A549 (cell line): ENCODE measurements at places on chromosomes 6 and 20.

DNA sequence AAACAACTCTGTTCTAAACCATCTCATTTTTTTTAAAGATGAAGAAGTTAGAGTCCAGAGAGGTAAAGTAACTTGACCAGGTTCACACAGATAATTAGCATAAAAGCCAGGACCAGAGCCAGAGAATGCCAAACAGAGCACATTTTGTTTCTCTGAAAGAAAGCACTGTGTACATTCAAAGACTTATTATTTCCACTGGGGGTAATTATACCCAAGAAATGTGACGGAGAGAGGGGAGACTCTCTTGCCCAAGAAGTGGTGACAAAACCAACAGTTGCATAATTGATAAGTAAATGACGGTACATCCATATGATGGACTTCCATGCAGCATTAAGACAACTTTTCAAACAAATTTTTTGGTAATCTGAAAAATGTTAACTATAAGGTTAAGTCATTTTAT is 111.6 kb downstream of the RTN4IP1 start:
- no peak for DNase-seq

GRCh38 chr6:24385536-24386269 is 17.0 kb upstream of the MRS2 start:
- peak; percentile 53 for DNase-seq

DNA sequence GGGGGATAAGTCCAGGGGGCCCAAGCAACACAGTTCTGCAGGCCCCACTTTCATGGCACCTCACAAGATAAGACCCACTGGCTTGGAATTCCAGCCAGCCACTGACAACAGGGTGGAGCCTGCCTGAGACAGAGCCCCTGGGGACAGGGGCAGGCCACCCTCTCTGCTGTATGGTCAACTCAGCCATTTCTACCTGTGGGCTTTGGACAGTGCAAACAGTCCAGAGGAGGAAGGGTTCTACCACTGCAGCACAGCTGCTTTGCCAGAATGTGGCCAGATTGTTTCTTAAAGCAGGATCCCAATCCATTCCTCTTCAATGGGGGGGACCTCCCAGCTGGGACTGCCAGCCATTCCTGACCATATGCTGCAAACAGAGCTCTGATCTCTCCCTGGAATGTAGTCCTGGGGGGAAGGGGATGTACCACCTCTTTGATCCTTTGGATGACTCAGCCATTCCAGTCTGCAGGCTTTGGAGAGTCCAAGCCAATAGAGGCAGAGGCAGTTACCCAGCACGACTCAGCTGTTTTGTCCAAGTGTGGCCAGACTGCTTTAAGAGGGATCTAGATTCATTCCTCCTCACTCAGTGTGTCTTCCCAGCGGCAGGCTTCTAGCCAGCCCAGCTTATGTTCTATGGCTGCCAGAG is 842.2 kb downstream of the EPHA7 start:
- no peak for DNase-seq

DNA sequence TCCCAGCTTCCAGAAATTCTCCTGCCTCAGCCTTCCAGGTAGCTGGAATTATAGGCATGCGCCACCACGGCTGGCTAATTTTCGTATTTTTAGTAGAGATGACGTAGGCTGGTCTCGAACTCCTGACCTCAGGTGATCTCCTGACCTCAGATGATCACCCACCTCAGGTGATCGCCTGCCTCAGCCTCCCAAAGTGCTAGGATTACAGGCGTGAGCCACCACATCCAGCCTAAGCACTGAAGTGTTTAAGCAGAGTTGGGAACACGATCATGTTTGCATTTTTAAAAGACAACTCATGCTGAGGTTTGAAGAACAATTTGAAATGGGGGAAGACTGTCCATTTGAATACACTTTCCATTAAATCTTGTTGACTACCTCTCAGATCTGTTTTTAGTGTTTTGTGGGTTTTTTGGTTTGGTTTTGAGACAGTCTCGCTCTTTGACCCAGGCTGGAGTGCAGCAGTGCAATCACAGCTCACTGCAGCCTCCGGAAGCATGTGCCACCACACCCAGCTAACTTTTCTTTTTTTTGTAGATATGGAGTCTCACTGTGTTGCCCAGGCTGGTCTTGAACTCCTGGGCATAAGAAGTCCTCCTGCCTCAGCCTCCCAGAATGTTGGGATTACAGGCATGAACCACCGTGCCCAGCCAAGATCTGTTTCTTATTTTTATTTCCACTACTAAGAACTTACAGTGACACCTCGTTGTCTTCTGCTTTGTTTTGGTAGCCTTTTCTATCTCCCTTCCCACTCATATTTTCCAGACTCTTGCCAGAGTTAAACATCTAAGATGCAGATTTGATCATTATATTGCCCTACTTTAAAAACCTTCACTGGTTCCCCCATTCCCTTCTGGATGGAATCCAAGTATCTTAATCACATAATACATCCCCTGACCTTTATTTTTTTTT is 5.5 kb downstream of the CASP8AP2 start:
- no peak for DNase-seq

- DNase-seq, result no peak
These were observed 26.9 kb downstream of the TFAP2B start for GRCh38 chr6:50845499-50846143.

DNA sequence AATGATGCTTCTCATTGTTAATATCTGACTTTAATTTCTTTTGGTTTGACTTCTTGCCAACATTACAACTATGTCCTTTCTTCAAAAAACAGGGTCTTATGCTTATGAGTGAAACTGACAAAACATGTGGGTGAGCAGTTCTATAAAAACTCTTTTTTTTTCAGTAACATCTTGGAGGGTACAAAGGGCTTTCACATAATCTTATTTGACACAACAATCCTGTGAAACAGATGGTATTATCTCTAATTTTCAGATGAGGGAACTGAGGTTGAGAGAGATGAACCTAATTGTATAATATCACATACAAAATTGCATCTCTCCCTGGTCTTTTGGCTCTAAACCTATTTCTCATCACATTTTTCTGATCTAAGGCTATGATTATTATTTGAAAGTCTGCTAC is 38.3 kb downstream of the MAPK14 start:
- DNase-seq, result no peak

DNA sequence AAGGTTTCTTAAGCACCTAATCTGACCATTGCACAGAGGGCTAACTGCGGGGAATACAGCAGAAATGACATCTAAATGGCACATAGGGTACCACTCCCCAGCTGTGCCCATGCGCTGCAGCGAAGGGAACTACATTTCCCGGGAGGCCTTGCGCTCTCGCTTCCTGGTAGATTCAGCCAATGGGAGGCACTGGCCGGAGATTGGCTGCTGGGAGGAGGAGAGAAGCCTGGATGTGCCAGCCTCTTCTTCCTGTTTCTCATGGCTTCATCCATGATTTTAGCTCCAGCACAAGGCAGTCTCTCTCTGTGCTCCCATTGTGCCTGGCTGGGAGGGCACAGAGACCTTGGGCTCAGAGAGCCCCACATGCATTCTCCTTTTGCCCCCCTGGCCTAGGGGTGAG is 101.7 kb upstream of the FOXA2 start:
- DNase-seq, result peak; percentile 83

DNA sequence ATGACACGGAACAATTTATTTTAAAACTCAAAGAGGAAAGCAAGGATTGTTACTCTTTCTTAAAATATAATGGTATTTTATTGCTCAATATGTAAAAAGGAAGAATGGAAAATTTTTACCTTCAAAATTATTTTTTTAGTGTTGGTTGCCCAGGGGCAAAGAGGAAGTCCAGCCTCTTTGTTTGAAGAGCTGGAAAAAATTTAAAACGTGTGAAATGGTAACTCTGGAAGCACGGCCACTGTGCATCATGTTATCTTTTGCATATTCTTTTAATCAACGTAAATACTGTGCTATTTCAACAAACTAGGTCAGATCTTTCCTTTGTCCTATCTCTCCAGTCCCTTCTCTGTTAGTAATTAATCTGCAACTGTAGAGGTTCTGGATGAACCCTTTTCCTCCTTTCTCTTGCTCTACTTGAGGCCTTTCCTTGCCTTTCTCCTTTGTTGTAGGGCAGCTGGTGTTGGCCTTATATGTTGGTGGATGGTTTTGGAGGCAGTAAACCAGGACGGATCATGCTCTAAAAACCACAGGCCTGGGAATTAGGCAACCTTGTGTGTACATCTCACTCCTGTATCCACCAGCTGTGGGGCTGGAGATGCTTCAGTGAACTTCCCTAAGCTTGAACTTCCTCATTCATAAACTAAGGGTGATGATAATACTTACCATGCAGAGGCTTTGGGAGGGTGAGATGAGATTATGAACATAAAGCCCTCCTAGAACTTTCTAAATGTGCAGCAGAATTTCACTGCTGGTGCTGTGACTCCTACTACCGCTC is 143.3 kb downstream of the PRL start:
- no peak for DNase-seq

- DNase-seq, result no peak
These were observed 109.9 kb downstream of the GFRAL start for GRCh38 chr6:55437141-55437540.

GRCh38 chr6:42117843-42118161 is 24.6 kb downstream of the C6orf132 start:
- no peak for DNase-seq

- peak; percentile 30 for DNase-seq
These were observed 8.9 kb upstream of the TAAR5 start for GRCh38 chr6:132598473-132598872.

- no peak for DNase-seq
These were observed 621.9 kb upstream of the GJE1 start for GRCh38 chr6:141510803-141511202.

GRCh38 chr6:5670811-5671561 is 335.7 kb downstream of the NRN1 start:
- DNase-seq, result no peak

DNA sequence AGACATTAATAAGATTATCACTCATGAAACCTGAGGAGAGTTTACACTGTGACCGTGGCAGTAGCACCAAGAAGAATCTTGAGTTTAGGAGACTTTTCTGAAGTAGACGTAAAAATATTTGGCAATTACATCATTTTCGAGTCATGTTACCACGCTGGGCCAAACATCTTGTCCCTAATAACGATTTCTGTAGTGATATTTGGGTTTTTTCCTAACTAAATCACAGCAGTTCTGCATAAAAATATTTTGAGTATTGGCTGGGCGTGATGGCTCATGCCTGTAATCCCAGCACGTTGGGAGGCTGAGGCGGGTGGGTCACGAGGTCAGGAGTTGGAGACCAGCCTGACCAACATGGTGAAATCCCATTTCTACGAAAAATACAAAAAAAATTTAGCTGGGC is 262.4 kb downstream of the PHF3 start:
- no peak for DNase-seq

GRCh38 chr6:41348934-41349333 is 13.5 kb downstream of the NCR2 start:
- DNase-seq, result no peak

DNA sequence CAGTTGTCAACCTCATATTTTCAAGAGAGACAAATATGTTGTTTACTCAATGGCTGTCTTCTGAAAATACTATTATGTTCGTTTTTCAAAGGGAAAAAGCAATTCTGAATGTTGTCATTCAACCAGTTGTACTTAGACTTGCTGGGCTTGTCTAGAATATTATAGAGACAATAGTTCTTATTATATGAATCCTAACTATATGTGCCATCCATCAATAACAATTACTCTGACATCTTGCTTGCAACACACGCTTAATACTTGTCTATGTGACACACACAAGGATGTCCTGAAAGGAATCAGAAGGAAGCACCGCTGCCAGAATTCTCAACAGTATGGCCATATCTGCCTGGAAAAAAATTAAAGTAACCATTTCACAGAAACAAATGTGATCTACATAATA is 283.3 kb upstream of the NRSN1 start:
- DNase-seq, result no peak

DNA sequence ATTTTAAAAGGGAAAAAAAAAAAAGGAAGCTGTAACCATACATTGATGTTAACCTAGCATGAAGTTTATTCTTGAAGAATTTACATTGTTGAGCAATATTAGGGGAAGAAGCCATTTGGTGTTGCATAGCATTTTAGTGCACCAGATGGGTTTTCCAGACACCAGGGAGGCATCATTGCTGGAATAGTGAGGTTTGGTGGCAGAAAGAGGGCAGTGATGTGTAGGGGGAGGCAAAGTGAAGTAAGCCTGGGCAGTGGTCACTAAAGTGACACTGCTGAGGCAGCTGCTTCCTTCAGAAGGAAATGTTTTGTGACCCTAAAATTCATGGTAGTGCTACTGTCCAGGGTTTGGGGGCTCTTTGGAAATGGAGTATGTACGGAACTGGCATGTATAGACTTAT is 2.6 kb downstream of the TOMM6 start:
- DNase-seq, result no peak

GRCh38 chr6:161166176-161166575 is 107.7 kb downstream of the AGPAT4 start:
- DNase-seq, result no peak
